ENCODE measurements at places on chromosomes 16 and 17.

DNA sequence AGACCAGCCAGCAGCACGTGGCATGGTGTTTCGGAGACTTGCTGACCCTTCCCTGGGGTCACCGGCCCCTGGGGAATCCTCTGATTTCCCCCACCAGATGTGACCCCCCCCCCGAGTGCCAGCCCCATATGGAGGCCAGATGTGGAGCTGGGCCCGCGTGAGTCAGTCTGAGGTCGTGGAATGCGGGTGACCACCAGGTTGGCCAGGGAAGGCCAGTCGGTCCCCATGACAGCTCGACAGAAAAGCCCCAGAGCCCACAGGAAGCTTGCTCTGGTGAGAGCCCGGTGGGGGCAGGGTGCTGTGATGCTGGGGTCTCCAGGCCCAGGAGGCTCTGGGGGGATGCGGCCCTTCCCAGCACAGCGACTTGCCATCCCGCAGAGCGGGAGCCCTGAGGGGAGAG is 209.0 kb downstream of the NTN1 start:
- no peak for DNase-seq

DNA sequence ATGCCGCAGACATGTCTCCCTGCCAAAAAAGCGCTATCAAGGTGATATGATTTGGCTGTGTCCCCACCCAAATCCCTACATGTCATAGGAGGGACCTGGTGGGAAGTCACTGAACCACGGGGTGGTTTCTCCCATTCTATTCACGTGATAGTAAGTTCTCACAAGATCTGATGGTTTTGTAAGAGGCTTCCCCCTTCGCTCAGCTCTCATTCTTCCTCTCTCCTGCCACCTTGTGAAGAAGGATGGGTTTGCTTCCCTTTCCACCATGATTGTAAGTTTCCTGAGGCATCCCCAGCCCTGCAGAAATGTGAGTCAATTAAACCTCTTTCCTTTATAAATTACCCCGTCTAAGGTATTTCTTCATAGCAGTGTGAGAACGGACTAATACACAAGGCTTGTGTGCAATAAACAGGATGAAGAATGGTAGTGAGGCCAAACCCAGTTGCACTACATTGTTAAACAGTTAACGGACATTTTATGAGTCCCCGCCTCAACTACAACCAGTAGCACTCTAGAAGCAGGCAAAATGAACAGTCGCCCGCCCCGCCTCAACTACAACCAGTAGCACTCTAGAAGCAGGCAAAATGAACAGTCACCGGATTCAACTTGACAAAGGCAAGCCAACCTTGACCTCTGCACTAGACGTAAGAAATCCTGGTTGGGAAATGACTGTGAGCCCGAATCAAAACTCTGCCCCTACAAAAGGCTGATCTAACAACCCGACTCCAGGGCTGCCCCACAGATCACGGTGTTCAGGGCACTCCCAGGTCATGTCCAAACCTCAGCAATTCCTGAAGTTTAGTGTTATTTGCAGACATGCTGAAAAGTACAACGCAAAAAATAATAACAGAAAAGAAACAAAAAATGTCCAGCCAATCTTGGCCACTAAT is 26.3 kb downstream of the VPS53 start:
- no peak for DNase-seq

GRCh38 chr17:64572682-64573154 is 65.9 kb downstream of the CEP95 start:
- DNase-seq = no peak

- no peak for DNase-seq
Measured at GRCh38 chr17:39659279-39660010, 5.7 kb upstream of the TCAP start.

DNA sequence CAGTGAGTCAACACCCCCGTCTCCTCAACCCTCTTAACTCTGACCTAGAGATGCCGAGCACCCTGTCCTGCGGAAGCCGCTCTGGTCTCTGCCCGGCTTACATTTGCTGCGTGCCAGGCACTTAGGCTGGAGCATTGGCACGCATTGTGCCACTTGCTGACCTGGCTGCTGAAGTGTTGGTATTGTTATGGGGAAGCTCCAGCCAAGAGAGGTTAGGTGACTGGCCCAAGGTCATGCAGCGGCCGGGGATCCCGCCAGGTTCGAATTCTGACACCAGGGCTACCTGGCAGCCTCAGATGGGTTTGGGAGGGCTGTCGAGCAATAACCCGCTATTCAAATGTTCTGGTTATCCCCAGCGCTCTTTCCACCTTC is 5.0 kb upstream of the HSD17B1 start:
- DNase-seq = no peak

DNA sequence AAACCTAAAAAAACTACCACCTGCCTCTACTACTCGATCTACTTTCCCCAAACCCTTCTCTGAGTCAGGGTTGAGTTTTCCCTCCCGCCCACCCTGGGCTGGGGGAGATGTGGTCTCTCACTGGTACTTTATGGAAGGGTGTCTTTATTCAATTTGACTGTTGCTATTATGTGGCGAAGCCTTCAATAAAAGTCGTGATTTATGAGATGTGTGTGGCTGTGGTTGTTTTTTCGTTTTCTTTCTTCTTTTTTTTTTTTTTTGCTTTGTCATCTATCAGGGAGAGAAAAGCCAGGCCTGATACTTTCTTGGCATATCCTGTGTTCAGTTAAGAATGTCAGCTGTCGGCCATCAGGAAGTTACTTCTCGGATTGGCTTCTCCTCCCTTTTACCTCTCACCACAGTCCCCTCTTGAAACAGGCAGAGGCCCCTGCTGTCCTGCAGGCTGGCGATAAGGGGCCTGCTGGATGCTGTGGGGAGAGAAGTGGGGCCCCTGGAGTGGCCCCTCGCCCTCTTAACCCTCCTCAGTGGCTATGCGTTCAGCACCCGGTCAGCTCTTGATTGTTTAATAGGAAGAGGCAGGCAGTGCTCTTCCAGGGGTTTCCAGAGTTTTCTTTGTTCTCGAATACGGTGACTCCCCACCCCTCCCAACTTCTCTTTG is 123.0 kb downstream of the MSI2 start:
- DNase-seq = no peak

DNA sequence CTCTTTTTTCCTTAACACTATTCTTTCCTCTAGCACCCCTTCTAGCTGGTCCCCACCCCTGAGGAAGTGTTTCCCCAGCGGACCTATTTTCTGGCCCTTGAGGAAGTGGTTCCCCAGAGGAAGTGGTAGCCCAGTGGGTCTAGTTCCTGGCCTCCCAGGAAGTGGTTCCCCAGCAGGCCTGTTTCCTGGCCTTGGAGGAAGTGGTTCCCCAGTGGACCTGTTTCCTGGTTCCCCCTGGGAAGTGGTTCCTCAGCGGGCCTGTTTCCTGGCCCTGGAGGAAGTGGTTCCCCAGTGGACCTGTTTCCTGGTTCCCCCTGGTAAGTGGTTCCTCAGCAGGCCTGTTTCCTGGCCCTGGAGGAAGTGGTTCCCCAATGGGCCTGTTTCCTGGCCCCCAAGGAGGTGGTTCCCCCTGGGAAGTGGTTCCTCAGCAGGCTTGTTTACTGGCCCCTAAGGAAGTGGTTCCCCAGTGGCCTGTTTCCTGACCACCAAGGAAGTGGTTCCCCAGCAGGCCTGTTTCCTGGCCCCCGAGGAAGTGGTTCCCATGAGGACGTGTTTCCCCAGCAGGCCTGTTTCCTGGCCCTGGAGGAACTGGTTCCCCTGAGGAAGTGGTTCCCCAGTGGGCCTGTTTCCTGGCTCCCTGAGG is 58.3 kb downstream of the NTN1 start:
- DNase-seq = no peak

DNA sequence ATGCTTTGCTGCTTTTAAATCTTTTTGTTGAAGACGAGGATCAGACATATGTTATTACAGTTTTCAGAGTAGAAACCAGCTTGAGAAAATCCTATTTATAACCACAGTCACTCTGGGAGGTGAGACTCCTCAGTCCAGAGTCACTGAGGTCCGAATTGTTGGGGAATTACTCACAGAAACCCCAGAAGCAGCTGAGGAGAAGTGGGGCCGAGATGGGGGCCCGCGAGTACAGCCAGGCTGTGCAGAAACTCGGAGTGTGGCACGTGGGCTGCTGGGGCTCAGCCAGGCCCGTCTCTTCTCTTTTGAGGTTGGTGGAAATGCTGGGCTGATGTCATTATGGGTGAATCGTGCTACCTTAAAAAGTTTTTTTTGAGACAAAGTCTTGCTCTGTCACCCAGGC is 14.4 kb upstream of the GNG13 start:
- no peak for DNase-seq

GRCh38 chr17:77459018-77459755 is 318.4 kb downstream of the SEC14L1 start:
- no peak for DNase-seq
